ENCODE measurements at places on chromosomes 1 and 21.
A peak's percentile ranks its signal among the peaks of the same experiment; 100 is the strongest.

DNA sequence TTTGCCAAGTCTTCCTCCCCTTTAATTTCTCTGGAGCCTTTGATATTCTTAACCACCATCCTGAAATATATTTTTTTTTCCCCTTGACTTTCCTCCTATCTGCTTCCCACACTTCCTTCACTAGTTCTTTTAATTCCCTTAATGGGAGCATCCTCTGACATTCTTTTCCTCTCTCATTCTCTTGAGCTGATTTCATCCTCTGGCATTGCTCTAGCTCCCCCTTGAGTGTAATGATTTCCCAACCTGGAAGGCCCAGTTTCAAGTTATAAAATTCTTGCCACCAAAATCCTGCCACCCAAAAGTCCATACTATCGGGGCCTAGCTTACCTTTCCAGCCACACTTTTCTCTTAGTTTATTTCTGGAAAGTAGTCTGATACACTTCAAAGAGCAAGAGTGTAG lies 39.5 kb upstream of the UBE2U start:
- peak; percentile 69 for DNase-seq

DNA sequence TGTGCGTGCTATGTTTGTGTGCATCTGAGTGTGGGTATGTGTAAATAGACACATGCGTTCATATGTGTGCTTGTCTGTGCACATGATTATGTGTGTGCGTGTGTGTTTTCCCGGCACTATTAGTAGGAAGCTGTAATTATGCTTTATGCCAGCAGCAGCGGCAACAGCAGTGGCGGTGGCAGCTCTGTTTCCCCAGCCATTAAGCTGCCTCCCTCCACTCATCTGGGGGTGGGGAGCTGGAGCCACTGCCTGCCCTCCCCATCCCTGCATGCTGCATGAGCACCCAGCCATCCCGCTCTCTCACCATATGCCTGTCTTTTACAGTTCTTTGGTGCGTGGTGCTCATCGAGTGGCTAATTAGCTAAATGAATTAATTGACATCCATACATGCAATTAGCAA lies 30.5 kb upstream of the ACOT11 start:
- no peak for DNase-seq

DNA sequence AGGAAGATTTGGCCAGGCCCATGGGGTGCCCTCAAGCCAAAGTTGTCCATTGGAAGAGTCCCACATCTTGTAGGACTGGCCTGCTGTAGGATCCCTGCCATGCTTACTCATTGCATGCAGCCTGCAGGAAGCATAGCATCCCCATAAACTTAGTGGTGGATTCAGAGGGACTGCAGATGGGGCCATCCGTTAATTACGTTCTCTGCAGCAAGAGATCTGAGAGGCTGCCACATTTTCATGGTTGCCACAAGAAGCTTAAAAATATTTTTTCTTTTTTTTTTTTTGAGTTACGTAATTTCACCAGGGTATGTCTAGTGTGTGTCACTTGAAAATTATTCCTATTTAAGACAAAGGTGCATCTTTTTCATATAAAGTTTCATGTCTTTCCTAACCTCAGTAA lies 329.7 kb upstream of the USP24 start:
- no peak for DNase-seq

DNA sequence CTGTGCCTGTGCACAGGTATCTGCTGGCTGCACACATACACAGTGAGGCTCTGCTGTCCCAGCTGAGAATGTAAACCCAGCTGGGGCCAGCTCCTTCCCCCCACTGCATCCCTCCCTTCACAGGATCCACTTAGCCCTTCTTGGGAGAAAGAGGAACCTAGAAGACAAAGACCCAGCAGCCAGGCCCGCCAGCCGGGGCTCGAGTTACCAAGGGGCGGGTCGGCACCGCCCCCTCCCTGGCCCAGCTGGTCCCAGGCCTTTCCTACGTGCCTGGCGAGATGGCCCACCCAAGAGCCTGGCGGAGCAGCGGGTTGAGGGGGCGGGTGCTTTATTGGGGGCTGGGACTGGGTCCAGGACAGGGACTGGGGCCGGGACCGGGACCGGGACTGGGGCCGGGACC lies 2.1 kb downstream of the SH3BGRL3 start:
- DNase-seq = peak; percentile 53

DNA sequence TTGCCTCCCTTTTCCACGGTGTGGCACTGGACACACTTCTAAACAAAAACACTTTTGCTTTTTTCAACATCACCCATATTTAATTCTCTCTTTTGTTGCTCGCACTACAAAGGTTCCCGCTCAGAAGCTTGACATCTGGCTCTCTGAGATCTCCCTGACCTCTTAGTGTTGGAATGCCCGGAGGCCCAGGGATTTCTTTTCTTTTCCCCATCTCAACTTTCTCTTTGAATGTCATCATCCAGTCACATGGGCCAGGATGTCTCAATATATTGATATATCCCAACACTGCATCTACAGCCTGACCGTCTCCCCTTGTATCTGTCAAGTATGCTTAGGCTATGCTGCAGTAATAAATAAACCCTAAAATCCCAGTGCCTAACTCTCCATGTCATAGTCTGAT lies 54.3 kb upstream of the DESI2 start:
- DNase-seq = no peak

DNA sequence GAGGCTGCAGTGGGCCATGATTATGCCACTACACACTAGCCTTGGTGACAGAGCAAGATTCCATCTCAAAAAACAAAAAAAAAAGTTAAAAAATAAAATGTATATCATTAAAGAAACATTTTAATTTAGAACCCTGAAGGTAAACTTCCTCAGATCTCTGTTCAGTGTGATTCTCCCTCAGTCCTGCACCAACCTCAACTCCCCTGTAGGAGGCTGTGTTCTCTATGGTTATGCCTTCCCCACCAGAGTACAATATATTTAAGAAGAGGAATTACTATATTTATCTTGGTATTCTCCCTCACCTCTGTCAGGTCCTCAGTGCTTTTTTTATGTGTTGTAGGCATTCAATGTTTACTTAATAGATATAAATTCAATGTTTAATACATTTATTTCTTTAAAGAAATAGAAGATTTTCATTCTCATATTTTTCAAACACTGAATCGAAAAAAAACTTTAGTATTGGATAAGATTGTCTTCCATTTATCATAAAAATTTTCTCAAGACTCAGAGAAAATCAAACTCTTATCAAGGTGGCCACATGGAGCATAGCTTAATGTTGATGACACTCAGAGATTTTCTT lies 4.8 kb upstream of the LRRC8B start:
- DNase-seq = peak; percentile 47

DNA sequence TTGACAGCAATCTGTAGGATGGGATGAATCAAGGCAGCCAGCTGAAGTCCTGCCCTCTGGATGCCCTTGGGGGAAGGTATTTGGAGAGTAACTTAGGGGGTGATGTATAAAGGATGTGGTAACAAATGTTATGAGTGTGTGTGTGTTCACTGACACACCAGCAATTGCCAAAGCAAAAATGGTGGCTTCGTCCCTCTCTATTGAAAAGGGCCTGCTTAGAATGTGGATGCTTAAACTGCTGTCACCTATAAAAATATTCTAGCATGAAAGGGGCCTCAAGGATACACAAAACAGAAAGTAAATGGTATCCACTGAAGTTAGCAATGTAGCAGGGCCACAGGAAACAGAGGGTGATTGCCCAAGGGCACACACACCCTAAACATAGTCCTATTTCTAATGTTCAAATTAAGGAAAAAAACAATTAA lies 15.1 kb upstream of the AIM2 start:
- no peak for DNase-seq

DNA sequence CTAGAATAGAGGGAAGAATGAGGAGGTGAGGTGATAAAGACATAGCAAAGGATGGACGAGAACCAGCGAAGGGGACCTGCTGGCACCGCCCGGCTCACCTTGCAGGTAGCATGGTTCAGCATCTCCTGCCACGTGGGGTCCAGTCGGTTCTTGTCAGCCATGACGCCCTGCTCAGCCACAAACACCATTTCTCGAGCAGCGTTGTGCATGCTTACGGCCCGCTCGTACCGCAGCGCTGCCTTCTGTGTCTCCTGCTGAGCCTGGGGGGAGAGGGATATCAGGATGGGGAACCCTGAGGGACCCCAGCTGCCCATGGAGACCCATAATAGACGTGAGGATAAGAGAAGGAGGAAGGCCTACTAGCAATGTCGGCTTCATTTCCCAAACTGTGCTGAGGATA lies 11.4 kb downstream of the SH3BP5L start:
- DNase-seq = no peak

DNA sequence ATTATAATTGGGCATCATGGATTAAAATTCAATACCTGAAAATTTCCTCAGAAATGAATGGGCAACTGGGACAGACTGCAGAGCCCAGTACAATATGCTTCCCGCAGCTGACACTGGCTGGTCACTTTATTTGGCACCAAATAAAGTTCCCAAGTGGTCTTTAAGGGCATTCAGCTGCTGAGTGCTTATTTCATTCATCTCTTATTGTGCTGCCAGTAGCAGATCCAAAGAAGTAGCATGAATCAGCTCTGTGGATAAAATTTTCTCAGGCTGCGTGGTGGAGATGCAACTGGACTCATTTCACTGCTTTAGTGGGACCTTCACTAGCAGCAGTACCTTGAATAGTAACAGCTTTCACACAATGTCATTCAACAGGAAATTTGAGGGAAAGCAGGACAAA lies 226.3 kb upstream of the ADGRL2 start:
- DNase-seq = peak; percentile 15

DNA sequence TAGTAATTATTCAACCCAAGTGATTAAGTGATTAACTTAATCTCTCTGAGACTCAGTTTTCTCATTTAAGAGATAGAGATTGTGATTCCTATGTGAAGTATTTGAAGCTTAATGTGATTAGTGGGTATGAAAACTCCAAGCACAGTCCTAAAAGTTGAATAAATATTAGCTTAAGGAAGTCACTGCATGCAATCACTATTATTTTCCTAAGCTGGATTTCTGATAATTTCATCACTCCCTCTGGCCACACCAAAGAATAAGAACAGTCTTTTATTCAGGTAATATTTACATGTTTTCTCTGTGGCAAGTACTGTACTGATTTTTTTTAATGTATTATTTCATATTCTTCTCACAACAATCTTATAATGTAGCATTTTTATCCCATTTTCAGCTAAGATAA lies 31.1 kb downstream of the CD55 start:
- DNase-seq = no peak

DNA sequence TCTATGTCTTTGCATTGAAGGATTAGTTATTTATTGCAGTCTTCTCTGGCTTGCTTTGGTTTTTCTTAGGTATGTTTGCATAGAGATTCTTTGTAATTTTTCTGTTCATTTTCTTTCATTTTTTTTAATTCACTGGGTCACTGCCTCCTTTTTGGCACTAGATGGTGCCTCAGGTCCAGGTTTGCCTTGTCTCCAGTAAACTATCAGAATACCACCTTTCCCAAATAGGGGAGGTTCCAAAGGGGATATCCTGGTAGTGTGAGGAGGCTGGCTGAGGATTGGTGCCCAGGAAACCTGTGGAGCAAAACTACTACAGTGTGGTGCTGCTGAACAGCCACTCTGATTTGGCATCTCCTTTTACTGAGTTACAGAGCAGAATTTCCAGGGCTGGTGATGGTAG lies 257.1 kb downstream of the KCTD3 start:
- DNase-seq = peak; percentile 42

- DNase-seq = peak; percentile 27
These were observed 68.7 kb upstream of the VAMP3 start for GRCh38 chr1:7702365-7702764.

- DNase-seq = no peak
These were observed 238.0 kb downstream of the ASTN1 start for GRCh38 chr1:176926330-176927086.

GRCh38 chr1:3668585-3669300 lies 16.4 kb downstream of the TP73 start:
- DNase-seq = peak; percentile 40

GRCh38 chr1:92916899-92917298 lies 44.4 kb downstream of the DIPK1A start:
- no peak for DNase-seq

- DNase-seq = no peak
These were observed 568.2 kb upstream of the ZP4 start for GRCh38 chr1:238458899-238459298.

DNA sequence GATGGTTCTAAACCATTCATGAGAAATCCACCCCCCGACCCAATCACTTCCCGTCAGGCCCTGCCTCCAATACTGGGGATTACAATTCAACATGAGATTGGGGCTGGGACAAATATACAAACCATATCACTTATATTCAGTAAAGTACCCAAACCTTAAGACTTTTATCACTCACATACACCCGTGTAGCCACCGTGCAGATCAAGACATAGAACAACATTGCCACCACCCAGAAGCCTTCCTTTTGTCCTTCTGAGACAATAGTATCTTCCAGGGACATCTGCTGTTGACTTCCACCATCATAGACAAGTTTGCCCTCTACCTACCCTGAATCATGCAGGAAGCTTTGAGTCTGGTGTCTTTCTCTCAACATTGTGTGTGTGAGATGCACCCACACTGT lies 37.5 kb downstream of the CLIC6 start:
- DNase-seq = no peak

DNA sequence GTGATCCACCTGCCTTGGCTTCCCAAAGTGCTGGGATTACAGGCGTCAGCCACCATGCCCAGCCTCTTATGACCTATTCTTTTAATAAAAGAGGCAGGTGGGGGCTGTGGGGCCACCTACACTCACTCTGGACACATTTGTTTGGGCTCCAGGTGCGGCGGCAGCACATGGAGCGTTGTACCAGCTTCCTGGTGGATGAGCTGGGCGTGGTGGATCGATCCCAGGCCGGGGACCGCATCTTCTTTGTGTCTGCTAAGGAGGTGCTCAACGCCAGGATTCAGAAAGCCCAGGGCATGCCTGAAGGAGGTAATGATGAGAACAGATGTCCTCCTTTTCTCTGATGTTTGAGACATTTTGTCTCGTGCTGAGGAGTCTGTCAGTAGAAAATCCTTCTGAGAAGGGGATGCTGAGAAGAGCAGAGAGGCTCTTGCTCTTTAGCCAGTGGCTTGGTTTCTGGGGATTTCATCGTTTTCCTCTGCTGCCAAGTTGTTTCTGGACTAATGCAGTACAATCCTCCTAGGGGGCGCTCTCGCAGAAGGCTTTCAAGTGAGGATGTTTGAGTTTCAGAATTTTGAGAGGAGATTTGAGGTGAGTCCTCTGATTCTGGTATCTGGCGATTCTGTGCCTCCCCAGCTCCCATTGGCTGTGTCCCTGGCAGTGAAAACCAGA lies 17.9 kb upstream of the MIIP start:
- peak; percentile 29 for DNase-seq

- DNase-seq = peak; percentile 74
These were observed 6.6 kb downstream of the IFFO2 start for GRCh38 chr1:18949686-18950400.

- DNase-seq = peak; percentile 41
These were observed at the start of gene SUSD4 for GRCh38 chr1:223363856-223364684. Gene SUSD4, minus strand, starts transcription at chr1:223364176. Its CDS starts 751 bp downstream, at chr1:223363425.

GRCh38 chr1:237580726-237581125 lies 310.0 kb downstream of the ZP4 start:
- no peak for DNase-seq

All from astrocyte of the hippocampus (primary cell).